Endodermal cell (in vitro differentiated cells): ENCODE measurements at places on chromosomes 1 and 21. TPM values are rescaled to one million over a fixed set of nuclear protein-coding genes. Genes with fewer than 3 reads are reported as not detected.

- DNase-seq, result no peak
These were observed 49.4 kb downstream of the H3-3A start for GRCh38 chr1:226111883-226112261.

DNA sequence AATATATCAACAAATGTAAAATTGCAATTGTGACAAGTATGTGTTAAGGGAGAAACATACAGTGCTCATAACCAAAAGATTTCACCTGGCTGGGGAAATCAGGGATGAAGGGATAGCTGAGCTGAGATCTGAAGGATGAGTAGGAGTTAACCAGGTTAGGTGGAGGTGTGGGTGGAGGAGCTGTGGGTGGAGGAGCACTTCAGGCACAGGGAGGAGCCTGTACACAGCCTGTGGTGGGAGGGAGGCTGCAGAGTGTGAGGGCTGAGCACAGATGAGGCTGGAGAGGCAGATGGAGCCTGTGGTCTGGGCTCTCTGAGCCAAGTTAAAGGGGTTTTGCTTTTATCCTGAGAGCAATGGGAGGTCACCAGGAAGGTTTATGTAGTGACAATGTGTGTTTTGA, 111.9 kb downstream of the XCL2 start:
- DNase-seq, result no peak

DNA sequence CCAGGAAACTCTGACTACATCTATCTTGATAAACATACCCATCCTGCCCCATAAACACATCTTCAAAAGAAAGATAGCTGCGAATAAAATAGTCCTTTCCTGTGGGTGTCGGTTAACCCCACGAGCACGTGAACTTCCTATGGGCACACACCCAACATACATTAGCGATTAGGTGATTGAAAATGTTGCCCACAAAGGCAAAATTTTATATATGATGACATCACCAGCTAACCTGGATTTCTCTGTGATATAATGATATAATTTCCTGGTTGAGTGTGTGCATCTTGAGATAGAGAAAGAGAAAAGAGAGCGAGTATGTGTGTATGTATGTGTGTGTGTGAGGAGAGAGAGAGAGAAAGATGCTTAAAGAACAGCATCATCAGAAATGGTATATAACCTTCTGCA, 296.1 kb downstream of the PTPRC start:
- no peak for DNase-seq

DNA sequence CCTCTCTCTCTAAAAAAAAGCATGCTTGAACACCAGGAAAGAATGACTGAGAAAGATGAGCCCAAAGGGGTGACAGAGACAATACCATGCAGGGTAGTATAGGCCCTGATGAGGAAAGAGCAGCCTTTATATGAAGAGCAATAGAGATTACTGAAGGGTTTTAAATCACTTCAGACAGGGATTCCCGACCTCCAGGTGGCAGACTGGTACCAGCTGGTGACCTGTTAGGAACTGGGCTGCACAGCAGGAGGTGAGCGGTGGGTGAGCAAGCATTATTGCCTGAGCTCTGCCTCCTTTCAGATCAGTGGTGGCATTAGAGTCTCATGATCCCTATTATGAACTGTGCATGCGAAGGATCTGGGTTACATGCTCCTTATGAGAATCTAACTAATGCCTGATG, 30.8 kb upstream of the GTF2B start:
- DNase-seq, result peak; percentile 70

- peak; percentile 61 for DNase-seq
These were observed 17.7 kb downstream of the RGS8 start for GRCh38 chr1:182666706-182667105.

DNA sequence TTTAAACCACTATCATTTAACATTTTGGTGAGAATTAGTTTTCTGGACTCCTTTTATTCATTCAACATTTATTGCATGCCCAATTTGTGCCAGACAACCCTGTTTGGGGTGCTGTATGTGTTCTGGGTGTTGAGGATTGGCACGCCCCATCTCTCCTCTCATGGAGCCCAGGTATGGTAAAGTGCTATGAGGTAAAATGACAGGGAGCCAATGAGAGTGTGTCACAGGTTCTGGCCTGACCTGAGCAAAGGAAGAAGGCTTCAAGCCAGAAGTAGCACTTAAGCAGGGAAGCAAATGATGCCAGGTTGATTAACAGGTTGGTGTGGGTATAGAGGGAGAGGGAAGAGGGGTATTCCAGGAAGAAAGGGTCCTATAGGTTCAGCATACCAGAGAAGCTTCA, 21.1 kb upstream of the SLC22A15 start:
- DNase-seq, result no peak

DNA sequence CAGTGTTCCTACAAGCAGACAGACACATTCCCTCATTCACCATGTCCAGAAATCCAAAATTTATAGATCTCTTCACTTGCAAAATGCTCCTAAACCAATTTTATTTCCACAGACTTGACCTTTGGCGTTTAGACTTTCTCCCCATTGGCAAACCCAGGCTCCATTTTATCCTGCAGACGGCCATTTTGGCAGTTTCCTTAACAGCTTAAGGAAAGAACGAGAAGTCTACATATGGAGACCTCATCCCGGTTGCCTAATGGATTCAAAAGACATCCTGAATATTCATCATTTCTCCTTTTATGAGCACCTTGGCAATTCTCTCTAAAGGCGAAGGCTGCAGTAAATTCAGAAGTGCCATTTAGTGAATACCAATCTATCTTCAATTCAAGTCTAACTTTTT, 132.9 kb downstream of the HLX start:
- no peak for DNase-seq

DNA sequence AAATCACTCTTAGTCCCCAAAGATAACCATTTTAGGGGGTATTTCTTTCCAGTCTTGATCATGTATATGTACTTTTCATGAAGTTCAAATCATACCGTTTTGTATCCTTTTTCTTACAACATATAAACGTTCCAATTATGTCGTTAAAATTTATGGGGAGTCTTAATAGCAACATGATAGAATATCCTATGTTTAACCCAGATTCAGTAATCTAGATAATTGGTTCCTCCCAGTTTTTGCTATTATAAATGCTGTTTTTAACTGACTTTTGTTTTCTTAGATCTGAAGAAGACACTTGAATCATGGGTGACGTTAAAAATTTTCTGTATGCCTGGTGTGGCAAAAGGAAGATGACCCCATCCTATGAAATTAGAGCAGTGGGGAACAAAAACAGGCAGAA, 3.1 kb downstream of the DHX9 start:
- no peak for DNase-seq

GRCh38 chr1:185861630-185862029, 127.4 kb downstream of the HMCN1 start:
- DNase-seq, result no peak

- DNase-seq, result peak; percentile 81
These were observed 3.0 kb upstream of the FOXD3 start for GRCh38 chr1:63319046-63320021.

DNA sequence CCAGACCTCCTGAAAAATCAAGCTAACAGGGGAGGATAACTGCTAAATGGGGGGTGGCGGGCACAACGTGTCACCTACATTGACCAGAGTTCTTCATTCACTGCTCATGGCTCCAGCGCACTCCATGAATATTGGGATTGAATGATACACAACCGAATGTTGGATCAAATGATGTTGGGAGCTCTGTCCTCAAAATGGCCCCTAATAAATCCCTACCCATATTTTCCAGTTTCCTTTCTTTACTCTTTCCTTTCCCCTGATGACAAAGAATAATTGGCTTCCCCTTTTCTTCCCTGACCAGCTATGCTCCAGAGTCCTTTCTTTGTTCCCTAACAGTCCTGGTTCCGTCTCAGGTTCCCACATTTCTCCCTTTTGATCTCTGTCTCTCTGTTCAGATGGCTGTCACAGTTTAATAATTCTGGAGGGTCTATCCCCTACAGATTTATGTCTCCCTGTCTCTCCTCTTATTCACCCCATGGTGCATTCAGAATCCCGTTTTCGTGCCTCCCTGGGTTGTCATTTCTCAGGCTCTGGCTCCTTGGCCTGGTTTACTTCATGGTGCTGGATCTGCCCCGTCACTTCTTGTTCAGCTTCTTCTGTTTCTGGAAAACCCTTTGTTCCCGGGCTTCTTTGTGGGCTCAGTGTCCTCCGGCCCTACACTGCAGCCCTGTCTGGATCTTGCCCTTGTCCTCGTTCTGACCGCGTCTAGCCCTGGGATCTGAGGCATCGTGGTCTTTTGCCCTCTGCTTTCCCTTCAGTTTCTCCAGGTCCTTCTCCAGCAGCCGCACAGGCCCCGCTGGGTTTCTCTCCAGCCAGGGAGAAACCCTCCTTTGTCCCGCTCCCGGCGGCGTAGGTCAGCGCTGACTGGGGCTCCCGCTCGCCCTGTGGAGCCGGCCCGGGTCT, 78.3 kb downstream of the NDUFS5 start:
- DNase-seq, result peak; percentile 85

DNA sequence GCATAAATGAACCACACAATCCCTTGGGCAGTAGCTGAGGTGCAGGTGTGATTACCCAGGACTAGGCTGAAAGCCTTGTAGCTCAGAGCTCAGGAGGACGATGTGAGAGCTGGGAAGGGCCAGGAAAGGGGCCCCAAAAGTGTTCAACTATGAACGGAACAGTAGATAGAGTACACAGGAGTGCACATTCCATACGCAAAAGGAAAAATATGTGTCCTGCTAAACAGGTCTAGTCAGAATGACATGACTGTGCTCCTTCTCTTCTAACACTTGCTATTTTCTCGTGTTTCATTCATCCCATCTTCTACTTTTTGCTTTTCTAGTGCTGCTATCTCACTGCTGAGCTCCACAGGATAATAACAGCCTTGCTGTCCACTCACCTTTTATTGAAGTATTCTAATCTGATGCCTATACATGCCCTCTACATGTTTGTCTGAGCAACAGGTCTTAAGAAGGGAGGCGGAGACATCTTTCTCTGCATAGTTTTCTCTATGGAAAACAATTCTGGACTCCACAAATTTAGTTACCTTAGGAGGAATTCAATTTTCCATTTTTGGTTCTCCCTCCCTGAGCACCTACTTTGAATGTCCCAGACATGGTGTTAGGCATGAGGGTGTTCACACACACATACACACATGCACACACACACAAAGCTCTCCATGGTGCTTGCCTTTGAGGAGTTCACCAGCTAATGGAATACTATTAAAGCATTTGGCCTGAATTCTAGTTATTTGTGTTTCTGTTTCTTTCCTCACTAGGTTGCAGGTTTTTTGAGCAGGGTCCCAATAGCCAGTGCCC, 3.4 kb downstream of the S100A10 start:
- no peak for DNase-seq

DNA sequence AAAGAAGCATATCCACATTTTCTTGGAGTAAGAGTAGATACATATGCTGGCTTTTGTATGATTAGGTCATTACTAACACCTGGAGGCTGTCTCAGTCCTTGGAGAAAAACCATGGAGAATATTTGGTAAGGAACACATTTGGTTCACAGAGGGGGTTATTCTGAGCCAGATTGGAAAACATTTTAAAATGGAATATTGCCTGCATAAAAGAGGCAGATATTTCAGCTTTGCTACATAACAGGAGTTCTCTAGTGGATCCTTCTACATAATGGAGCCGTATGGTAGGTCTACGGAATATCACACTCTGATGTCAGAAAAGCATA, 415.1 kb downstream of the ADGRL2 start:
- DNase-seq, result no peak

DNA sequence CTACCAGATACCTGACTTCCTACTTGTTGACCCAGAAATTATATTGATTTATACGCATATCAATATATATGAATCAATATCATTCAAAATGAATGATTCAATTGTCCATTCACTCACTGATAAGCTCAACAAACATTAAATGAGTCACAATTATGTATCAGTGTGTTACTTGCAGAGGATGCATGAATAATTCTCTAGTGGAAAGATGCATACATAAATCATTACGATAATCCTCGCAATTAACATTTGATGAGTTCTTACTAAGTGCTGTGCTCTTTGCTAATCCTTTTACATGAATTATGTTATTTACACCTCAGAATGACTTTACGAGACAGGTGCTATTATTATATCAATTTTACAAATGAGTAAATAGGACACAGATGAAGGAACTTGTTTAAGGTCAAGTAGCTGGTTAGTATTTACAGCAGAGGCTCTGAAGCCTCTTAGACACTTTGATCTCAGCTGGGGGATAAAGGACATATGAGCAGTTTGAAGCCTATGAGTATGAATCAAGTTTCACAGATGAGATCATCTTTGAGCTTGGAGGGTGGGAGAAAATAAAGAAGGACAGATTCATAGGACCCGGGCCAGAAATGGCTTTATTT, 112.8 kb upstream of the ADAMTS5 start:
- DNase-seq, result no peak

DNA sequence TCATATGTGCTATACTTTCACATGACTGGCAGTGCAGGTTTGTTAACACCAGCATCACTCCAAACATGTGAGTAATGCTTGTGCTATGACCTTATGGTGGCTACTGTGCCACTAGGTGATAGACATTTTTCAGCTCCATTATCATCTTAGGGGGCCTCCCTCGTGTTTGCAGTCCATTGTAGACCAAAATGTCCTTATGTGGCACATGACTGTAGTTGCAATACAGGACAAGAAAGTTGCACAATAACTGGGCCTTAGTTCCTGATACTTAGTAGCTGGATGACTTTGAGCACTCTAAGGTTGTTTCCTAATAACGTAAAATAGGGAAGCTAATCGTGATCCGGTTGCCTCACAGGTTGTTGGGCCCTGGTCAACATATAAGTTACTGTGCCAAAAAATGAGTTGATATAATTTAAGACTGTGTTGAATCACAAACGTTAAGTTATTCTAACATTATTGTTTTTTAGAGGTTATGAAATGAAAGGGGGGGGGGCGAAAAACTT, 511 bp upstream of the SNX27 start:
- no peak for DNase-seq

DNA sequence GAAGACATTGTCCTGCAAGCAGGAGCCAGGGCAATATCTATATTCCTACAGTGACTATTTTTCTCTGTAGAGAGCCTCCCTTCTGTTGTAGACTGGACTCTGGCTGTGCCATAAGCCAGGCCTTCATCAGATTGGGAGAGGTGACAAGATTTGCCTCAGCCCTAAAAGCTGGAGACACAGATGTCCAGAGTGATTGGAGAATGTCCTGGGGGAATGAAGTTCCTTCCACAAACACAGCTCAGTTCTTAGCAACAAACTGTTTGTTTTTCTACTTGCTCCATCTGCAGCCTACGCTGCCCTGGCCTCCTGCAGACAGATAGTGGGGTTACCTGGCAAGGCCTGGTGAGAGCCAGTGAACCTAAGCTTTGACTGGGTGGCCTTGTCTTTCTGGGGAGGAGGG, 29.9 kb upstream of the SNX27 start:
- DNase-seq, result no peak

AMY1C gene
- not detected in 3 replicates for total RNA-seq

KRTAP6-1 gene
- not detected in 3 replicates for total RNA-seq

SELENBP1 gene
- total RNA-seq, result 29.6 to 41.4 TPM (median 39.2 TPM) in 3 replicates

TMEM54 gene
- total RNA-seq, result 10.5 to 12.3 TPM (median 11.6 TPM) in 3 replicates

NFASC gene
- 45.7 and 45.9 TPM in 2 replicates for total RNA-seq

KIAA0040 gene
- 7.9 and 9.2 TPM in 2 replicates for total RNA-seq

FAM43B gene
- 0.19 to 0.80 TPM (median 0.29 TPM) in 3 replicates for total RNA-seq

RBM15 gene
- total RNA-seq, result 37.1 and 42.0 TPM in 2 replicates

LHX8 gene
- not detected in 2 replicates for total RNA-seq

SPRR2B gene
- total RNA-seq, result not detected in 3 replicates

FAM177B gene
- total RNA-seq, result not detected in 3 replicates

PROX1 gene
- total RNA-seq, result 2.5 to 6.7 TPM (median 3.9 TPM) in 3 replicates
